ENCODE measurements at places on chromosomes 2 and 18. TPM values are rescaled to one million over a fixed set of nuclear protein-coding genes. Genes with fewer than 3 reads are reported as not detected.

The RETSAT gene
- total RNA-seq: 23.3 TPM

The RAMP1 gene
- total RNA-seq: 0.24 TPM

The DNAJC5G gene
- not detected for total RNA-seq

DNA sequence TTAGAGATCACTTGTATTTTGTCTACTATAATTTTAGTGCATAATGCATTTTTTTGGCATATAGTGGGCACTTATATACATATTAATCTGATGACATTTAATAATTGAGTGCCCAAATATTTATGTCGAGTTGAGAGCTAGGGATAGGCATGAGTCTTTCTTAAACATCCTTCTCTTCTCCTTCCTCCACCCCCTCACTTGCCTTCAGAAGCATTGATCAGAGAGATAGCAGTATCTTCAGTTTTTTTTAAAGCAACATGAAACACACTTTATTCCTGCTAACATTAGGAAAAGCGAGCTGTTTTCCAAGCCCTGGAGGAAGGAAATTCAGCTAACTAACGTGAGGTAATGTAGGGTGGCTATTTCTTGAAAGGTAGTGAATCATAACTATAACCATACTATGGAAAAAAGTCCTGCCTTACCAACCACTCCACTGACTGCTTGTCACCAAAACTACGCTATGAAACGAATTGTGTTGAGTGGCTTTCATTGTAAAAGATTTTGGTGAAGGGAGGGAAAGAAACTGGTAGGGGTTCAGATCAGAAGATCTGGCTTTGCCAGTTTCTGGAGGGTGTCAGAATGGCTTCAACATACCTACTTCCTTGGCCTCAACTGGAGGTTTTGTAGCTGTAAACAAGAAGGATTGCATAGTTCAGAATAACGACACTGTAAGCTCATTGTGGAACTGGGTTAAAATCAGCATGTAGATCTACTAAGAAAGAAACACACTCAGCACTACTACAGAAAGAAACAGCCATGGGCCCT lies 2.3 kb upstream of the ITGA4 start:
- peak overlapping the region; percentile 92 for H3K27ac ChIP-seq
- H3K4me1 ChIP-seq: peaks cover 37% of the 10 kb centered on the region
- peaks cover 25% of the 10 kb centered on the region for H3K36me3 ChIP-seq
- no peak for DNase-seq

- no peaks in the 10 kb centered on the region for H3K36me3 ChIP-seq
- H3K27ac ChIP-seq: no peak overlapping the region
- H3K27me3 ChIP-seq: peaks cover 1% of the 10 kb centered on the region
Measured at GRCh38 chr18:9753846-9754245, 45.7 kb downstream of the RAB31 start.

DNA sequence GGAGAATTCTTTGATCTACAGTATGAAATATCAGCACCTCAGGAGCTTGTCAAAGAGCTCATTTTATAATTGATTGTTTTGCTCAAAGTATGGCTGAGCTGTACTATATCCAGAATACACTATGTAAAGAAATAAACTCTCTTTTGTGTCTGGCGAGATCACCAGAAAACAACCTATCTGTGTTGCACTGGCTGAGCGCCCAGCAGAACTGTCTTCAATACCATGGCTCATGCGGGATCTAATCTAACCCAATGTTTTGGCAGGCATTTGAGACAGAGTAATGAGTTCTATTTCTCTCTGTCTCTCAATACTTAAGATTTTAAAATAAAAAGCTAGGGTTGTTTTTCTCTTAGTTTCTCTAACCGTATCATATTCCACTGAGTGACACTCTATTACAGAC lies 192.4 kb downstream of the L3MBTL4 start:
- no peak overlapping the region for H3K4me3 ChIP-seq
- DNase-seq: no peak
- H3K4me1 ChIP-seq: no peaks in the 10 kb centered on the region
- no peak overlapping the region for H3K27ac ChIP-seq
- H3K36me3 ChIP-seq: no peaks in the 10 kb centered on the region
- peaks cover 5% of the 10 kb centered on the region for H3K27me3 ChIP-seq

DNA sequence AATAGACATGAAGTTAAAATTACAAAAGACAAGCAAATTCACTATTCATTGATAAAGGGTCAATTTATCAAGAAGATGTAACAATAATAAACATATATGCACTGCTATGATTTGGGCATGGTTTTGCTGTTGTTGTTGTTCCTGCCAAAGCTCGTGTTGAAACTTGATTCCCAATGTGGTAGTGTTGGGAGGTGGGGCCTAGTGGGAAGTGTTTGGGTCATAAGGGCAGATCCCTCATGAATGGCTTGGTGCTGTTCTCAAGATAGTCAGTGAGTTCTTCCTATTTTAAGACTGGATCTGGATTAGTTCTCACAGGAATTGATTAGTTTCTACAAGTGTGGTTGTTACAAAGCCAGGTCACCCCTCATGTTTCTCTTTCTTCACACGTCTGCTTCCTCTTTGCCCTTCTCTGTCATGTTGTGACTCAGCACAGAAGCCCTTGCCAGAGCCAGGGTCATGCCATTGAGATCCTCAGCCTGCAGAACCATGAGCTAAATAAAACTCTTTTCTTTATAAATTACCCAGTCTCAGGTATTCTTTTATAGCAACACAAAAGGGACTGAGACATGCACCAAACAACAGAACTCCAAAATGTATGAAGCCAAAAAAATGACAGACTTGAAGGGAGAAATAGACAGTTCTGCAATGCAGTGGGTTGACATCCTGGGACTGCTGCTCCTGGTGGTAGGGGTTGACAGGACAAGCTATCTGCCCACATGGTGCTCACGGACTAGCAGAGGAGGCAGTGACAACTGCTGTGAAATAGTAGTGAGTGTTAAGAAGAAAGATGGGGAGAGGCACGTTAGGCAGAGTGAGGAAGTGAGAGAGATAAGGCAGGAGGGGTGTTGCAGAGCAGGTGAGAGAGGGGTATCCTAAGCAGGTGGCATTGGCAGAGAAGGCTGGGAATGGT lies 18.6 kb upstream of the SKA1 start:
- no peak overlapping the region for H3K4me3 ChIP-seq
- H3K27me3 ChIP-seq: peaks cover 18% of the 10 kb centered on the region

GRCh38 chr2:24491542-24492420 lies 727 bp downstream of the NCOA1 start:
- H3K4me3 ChIP-seq: peak overlapping the region; percentile 78
- peaks cover 49% of the 10 kb centered on the region for H3K4me1 ChIP-seq
- no peaks in the 10 kb centered on the region for H3K27me3 ChIP-seq

DNA sequence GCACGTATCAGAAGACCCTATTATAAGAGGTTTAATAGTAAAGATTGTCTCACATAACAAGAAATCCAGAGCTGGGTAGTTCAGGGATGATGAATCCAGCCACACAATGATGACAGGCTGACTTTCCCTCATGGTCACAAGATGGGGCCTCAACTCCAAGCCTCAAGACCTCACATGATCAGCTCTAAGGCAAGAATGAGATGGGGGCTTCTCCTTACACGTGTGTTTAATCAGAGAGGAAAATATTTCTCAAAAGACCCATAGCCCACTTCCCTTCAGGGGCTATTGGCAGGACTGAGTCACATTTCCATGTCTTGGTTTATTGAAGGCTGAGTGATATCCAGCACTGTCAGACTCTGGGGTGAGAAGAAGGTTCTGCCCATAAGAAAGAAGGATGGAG lies 100.2 kb upstream of the FOSL2 start:
- no peak overlapping the region for H3K27ac ChIP-seq
- H3K27me3 ChIP-seq: no peaks in the 10 kb centered on the region
- DNase-seq: peak; percentile 11
- peaks cover 17% of the 10 kb centered on the region for H3K4me1 ChIP-seq
- no peak overlapping the region for H3K4me3 ChIP-seq

GRCh38 chr2:233354971-233355574 lies 779 bp downstream of the DGKD start:
- peaks cover 42% of the 10 kb centered on the region for H3K36me3 ChIP-seq
- no peaks in the 10 kb centered on the region for H3K27me3 ChIP-seq
- H3K4me3 ChIP-seq: peak overlapping the region; percentile 85
- H3K4me1 ChIP-seq: peaks cover 70% of the 10 kb centered on the region

DNA sequence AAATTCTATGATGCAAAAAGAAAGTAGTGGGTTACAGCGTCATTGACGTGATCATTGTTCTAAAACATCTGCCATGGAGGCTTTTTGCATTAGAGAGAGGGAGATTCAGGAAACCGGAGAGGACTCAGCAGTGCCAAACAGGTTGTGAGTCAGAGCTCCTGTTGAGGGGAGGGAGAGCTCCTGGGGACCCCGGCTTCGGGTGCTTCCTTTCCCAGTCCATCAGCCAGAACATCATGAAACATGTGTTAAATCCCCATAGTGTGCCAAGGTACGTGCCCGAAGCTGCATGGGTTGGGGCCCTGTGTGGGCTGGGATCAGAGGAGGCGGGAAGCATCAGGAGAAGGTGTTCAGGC lies 791 bp upstream of the CYRIA start:
- no peak for DNase-seq
- H3K27me3 ChIP-seq: peaks cover 64% of the 10 kb centered on the region
- peaks cover 10% of the 10 kb centered on the region for H3K4me1 ChIP-seq
- H3K4me3 ChIP-seq: peak overlapping the region; percentile 73
- H3K27ac ChIP-seq: no peak overlapping the region

DNA sequence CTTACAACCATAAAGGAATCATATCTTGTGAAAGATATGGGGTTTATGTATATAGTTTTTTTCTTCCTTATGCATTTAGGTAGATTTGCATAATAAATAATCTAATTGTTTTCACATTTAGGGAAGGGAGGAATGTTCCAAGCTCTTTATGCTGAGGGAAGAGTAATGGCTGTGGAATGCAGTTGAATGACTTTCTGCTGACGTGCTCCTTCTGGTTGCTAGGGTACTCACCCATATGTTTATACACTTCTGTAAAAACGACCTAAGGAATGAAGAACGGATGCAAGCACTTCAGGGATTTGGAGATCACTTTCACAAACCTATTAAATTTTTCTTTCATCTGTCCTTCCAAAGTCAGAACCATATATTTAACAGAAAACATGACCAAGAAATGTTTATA lies 29.2 kb upstream of the PPP4R1 start:
- no peak overlapping the region for H3K4me3 ChIP-seq
- H3K4me1 ChIP-seq: no peaks in the 10 kb centered on the region
- H3K27ac ChIP-seq: no peak overlapping the region

- peaks cover 75% of the 10 kb centered on the region for H3K36me3 ChIP-seq
- no peaks in the 10 kb centered on the region for H3K27me3 ChIP-seq
- peaks cover 51% of the 10 kb centered on the region for H3K4me1 ChIP-seq
- DNase-seq: no peak
- H3K27ac ChIP-seq: peak overlapping the region; percentile 99
- peak overlapping the region; percentile 86 for H3K4me3 ChIP-seq
Measured at GRCh38 chr2:174595891-174596397, 1.7 kb downstream of the WIPF1 start.

- H3K27me3 ChIP-seq: no peaks in the 10 kb centered on the region
- no peak overlapping the region for H3K27ac ChIP-seq
- H3K4me1 ChIP-seq: peaks cover 12% of the 10 kb centered on the region
- peaks cover 5% of the 10 kb centered on the region for H3K36me3 ChIP-seq
Measured at GRCh38 chr2:33521791-33522281, 45.4 kb downstream of the RASGRP3 start.

GRCh38 chr18:70219688-70220087 lies 14.2 kb upstream of the RTTN start:
- peaks cover 55% of the 10 kb centered on the region for H3K27me3 ChIP-seq
- no peak overlapping the region for H3K27ac ChIP-seq
- no peak for DNase-seq
- no peaks in the 10 kb centered on the region for H3K4me1 ChIP-seq
- H3K36me3 ChIP-seq: no peaks in the 10 kb centered on the region
